Memory B cell (primary cell): ENCODE measurements at places on chromosomes 4 and X.

- DNase-seq: no peak
These were observed 1.2 kb downstream of the UCHL1 start for GRCh38 chr4:41257906-41258305.

GRCh38 chr4:48687313-48688051 lies 92.6 kb downstream of the FRYL start:
- no peak for DNase-seq

- DNase-seq: no peak
These were observed 17.7 kb upstream of the TMEM144 start for GRCh38 chr4:158192439-158193158.

DNA sequence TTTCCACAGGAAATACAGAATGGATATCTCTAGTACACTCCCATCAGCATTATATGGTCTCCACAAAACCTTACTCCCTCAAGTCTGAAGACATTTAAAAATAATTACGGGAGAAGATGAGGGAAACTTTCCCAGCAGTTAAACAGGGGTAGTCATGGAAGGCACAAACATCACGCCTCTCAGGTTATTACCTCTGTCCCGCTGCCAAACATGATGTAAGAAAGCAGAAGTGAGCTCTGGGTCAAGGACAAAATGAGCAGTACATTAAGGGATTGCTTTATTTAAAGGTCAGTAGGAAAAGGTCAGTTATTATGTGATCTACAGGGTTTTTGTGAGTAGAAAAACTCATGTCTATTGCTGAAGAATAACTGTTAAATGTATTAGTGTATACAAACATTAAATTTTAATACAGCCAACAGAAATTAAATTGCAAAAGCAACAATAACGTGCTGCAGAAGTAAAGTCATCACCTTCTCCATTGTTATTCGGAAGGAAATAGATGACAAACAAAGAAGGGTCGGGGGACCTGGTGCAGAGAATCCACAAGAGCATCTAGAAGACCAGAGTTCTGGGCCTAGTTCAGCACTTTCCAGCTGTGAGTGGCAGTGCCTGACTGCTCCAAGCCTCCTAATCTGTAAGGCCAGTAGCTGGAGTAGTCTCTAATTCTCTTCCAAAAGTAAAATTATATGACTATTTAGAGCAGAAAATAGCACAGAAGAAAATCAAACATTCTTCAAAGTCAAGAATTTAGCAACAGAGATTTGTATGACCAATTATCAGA lies 171.2 kb downstream of the PPP3CA start:
- DNase-seq: no peak

DNA sequence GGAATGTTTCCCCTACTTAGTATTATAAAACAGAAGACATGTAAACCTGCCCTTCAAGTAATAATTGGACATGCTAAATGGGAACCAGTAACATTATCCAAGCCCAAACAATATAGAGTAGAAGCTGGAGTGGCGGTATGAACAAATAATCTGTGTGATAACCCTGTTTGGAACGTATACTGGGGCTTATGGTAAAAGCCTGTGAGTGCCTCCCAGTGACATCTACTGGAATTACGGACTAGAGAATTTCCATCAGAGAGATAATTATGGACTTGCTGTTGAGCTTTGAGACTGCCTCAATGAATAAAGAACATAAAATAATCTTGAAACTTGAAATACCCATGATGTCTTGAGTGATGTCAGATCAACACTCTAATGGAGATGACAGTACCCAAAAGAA lies 406.3 kb upstream of the GRIA3 start:
- no peak for DNase-seq

GRCh38 chr4:153764601-153765368 lies 5.0 kb upstream of the RNF175 start:
- no peak for DNase-seq

DNA sequence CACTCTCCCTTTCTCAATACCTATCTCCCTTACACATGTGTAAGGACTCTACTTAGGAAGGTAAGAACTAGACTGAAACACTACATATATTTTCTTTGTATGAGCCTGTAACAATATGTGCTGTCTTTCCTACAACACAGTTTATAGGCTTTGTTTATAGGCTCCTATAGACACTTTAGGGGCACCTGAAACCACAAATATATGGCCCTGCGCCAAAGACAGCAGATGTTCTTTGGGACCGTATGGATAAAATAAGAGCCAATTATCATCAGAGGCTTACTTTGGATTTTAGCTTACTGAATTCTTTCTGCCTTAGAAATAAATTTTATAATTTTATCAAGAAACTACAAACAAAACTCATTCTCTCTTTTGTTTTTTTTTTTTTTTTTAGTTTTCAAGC lies 16.6 kb upstream of the CXCL3 start:
- no peak for DNase-seq

DNA sequence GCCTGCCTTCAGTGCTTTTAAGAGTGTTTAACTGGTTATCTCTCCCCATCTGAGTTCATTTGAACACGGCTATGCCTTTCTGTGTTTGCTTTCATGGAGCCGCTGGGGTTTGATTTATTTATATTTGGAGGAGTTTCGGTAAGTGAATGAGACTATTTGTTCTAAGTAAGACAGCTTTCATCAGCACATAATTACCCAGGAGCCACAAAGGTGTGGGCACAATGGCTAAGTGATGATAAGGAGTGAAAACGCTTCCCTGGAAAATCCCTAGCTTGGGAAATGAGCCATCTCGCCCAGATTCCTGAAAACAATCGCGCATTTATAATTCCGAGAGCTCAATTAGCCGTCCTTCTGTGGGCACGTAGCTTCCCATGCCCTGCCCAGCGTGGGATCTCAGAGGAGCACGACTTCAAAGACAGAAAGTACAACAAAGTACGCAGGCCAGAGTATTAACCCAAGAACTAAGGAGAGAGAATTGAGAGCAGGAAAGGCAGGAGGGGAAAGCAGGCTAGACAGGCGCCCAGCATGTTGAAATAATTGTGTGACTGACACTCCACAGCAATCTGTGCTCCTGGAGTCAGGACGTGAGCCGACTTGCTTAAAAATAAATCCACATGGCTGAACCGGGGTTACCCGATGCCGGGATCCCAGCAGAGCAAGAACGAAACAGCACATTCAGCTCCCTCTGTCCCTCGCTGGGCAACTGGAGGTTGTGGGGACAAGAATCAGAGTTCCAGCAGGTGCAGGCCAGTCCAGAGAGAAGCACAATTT lies 99.0 kb downstream of the DHRSX start:
- DNase-seq: no peak

DNA sequence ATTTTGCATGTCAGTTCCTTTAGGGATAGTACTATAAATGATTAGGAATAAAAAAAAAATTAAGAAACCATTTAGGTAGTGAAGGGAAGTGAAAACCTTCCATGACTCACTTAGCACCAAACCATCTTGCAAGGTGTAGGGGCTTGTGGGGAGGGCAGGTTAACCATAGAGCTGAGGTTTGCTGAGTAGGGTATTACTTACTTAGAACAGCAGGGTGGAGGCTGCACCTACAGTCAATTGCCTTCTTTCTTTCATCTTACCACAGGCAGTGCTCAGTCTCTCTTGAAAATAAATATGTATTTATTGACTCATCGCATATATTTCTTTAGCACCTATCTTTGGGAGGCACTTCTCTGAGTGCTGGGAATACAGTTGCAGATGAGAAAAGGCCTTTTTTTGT lies 104.9 kb upstream of the GIMD1 start:
- DNase-seq: no peak

- no peak for DNase-seq
These were observed 288.3 kb upstream of the GALNTL6 start for GRCh38 chr4:171524903-171525302.

- DNase-seq: no peak
These were observed 108.6 kb downstream of the PPP3CA start for GRCh38 chr4:101238706-101239105.

DNA sequence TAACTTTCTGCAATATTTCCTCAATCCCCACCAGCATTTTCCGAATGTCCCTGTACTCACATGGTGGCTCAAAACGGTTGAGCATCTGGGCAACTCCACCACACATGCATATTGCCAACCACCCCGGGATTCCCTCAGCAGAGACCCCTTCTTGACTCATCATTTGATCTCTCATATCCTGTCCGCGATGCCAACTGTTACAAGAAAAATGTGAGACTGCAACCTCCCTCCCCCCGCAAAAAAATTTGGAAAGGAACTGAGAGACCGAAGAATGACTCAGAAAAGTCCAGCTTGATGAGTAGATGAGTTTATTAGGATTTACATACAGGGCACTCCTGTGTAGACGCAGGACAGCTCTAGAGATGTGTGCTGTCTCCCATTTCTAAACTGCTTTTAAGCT lies 561.4 kb downstream of the ZIC3 start:
- DNase-seq: no peak

DNA sequence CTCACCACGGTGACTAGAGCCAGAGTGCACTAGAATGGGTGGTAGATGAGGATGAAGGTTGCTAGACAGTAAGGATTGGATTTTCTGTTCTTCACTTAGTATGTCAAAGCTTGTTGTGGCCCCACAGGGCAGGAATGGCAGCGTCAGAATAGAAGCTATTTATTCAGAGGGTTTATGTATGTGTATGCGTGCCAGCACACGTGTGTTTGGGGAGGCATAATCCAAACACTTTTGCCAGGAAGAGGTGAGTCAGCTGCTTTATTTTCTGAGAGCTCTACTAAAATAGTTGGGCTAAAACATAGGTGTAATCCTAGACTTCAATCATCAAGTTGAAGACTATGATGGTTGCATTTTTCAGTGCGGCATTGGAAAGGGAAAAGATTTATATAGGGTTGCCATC lies 1.2 kb upstream of the MAGEE2 start:
- no peak for DNase-seq

DNA sequence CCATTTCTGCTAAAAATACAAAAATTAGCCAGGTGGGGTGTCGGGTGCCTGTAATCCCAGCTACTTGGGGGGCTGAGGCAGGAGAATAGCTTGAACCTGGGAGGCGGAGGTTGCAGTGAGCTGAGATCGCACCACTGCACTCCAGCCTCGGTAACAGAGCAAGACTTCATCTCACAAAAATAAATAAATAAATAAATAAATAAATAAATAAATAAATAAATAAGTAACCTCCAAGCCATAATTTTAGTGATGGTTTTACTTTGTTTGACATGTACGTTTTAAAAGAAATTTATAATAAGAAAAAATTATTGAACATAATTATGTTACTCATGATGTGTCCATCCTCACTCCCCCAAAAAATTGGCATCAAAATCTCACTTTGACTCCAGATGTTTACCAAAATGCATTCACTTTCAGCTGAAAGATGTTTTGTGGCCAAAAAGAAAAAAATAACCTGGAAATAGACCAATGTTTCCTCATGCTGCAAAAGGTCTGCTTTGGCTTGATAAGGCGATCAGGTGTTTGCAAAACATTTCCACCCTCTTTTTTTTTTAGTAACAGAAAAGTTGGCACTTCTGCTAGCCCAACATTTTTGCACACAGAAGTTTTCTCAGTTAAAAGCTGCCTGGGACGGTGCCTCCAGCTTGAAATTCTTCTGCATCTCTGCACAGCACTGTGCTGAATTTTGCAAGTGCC lies 42.2 kb upstream of the DHRSX start:
- no peak for DNase-seq
